T-helper 2 cell (primary cell): ENCODE measurements at places on chromosomes 12 and 14.

- DNase-seq = no peak
These were observed 7.6 kb downstream of the VASH1 start for GRCh38 chr14:76768671-76769500.

- DNase-seq = no peak
These were observed 7.2 kb downstream of the OAS3 start for GRCh38 chr12:112945515-112945914.

- DNase-seq = no peak
These were observed 183.8 kb downstream of the PAX9 start for GRCh38 chr14:36845356-36846012.

DNA sequence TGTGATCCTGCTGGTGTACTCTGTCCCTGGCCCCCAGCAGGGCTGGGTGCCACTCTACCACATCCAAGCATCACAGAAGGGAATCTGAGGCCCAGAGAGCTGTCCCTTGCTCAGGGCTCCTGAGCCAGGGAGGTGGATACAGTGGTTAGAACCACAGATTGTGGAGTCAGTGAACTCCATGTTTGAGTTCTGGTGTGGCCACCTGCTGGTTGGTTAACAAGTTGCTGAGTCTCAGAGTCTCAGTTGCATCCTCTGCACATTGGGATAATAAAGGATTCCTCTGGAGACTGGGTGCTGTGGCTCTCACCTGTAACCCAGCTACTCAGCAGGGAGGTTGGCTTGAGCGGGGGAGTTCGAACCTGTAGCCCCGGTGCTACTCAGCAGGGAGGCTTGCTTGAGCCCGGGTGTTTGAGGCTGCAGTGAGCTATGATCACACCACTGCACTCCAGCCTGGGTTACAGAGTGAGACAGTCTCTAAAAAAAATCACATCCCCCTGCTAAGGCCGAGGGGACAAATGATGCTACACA, 39.4 kb downstream of the MVK start:
- DNase-seq = peak; percentile 13

- DNase-seq = no peak
These were observed 111.9 kb downstream of the LRFN5 start for GRCh38 chr14:41718477-41719166.

DNA sequence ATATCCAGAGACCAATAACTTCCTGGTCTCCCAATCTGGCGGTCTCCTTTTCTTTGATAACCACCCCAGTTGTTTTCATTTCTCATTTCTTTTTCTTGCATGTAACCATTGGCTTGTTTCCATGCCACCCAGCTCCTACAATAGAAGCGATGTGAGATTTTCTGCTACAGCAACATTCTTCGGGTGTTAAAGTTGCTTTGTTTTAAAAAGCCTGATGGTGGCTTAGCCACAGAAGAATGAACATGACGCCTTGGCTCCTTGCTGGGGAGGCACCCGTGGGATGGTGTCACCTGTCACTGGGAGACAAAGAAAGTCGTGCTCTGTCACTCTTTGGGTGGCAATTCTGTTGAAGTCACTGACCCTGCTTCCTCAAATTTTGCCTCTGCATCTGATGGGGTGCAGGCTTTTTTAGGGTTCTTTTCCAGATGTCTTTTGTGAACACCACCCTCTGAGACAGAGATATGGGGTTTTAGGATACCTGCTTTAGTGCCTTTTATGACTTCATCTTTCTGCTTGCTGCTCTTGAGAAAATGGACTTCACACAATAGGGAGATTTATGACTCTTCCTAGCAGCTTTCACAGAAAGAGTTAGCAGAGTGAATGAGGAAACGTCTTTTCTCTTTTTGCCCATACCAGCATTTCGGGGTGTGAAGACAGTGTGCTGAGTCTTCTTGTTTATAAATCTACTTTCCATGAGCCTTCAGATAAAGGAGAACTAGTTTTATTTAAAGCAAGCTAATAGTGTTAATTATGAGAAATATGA, 265.3 kb upstream of the TBX3 start:
- DNase-seq = no peak

- peak; percentile 1 for DNase-seq
These were observed 157.5 kb downstream of the TMTC3 start for GRCh38 chr12:88299567-88300101.

GRCh38 chr14:61607570-61608244, 87.6 kb upstream of the HIF1A start:
- DNase-seq = no peak

GRCh38 chr14:36556811-36557433, 25.5 kb downstream of the NKX2-8 start:
- no peak for DNase-seq

DNA sequence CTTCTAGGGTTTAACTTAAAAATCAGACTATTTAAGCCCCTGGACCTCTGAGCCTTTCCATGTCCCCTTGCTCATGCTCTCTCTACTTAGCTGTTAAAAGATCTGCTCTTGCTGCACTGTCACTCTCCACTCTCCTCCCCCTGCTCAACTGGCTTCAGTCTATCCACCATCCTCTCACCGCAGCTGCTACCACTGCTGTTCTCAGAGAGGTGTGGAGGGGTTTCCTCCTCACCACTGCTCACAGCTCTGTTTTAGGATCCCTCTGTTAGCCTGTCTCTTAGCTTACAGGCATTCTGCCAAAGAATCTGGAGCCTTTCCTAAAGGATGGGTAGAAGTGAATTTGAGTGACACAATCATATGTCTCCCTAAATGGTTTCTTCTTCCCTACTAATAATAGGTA, 43.7 kb upstream of the ATP2B1 start:
- DNase-seq = no peak

DNA sequence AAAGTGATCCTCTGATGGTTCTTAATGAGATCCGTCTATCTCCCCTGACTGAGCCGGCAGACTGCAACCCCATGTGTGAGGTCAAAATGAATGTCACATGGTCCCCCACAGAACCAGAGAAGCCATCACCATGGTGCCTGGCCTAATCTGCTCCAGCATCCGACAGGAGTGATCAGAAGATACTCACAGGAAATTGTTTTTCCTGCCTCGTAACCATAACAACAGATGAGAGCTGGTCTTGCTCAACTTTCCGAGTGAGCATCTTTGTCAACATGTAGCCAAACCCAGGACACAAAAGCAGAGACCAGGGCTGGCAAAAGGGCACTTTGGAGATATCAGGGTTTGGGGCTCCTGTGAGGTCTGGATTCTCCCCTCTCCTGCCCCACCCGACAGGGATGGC, 72.1 kb upstream of the C14orf180 start:
- no peak for DNase-seq

DNA sequence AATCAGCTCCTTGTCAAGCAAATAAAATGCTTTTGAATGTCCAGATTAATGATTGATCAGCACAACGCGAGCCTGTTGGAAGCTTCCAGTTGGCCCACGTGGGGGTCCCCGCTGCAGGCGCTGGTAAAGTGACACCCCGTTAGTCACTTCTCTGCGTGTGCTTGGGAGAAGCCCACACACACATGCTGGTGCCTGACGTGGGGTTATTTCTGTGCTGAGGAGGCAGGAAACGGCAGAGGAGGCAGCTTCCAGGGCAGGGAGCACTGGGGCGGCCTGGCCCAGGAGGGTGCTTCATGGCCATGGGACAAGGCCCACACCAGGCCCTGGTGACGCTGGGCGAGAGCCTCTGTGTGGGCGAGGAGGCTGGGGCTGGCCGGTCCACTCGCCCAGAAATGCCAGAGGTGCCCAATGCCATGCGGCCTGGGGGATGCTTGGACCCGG, 101.5 kb downstream of the KIF26A start:
- no peak for DNase-seq

DNA sequence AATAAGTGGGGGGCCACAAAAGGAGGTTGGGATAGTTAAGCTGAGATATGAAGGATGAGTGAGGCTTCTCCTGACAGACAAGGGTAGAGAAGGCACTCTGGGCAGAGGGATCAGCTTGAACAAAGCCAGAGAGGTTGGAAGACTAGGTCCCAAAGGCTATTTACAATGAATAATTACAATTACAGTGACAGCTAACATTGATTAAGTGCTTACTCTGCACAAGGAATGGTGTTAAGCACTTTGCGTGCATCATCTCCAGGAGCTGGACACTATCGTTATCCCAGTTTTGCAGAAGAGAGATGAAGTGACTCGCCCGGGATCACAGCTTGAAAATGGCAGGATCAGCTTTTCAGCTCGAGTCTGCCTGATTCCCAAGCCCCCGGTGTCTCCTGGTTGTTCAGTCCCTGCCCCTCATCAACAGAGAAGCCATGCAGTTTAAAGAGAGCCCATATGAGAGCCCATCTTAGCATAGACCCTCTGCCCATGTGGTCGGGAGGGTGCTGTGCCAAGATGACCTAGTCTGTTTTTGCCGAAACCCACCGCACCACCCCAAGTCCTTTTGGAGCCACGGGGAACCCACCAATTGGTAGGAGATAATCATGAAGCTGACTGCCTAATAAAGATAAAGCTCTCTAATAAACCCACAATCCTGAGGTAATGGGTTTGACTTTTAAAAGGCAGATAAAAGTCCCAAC, 89.9 kb upstream of the HSPB8 start:
- DNase-seq = no peak

GRCh38 chr12:15044471-15044870, 71.6 kb downstream of the PDE6H start:
- DNase-seq = no peak

- DNase-seq = no peak
These were observed 32.6 kb downstream of the NUAK1 start for GRCh38 chr12:106106061-106106566.
